ENCODE measurements at places on chromosomes 1 and 21. TPM values are rescaled to one million over a fixed set of nuclear protein-coding genes. Genes with fewer than 3 reads are reported as not detected.

TYW3 gene
- total RNA-seq: 9.6 TPM

TENT5C gene
- total RNA-seq: 1.9 TPM

CTSS gene
- 51.7 TPM for total RNA-seq

SNRPE gene
- total RNA-seq: 55.8 TPM

TMEM269 gene
- total RNA-seq: under 0.01 TPM

LRRC71 gene
- 0.13 TPM for total RNA-seq

WDR64 gene
- not detected for total RNA-seq

TFF3 gene
- 290 TPM for total RNA-seq

RNU1-3 gene
- under 0.01 TPM for total RNA-seq

SPRR2F gene
- total RNA-seq: not detected

CNIH4 gene
- 117 TPM for total RNA-seq

CD1E gene
- not detected for total RNA-seq

GRIK3 gene
- not detected for total RNA-seq

AVPR1B gene
- total RNA-seq: not detected

E2F2 gene
- total RNA-seq: 1.9 TPM

MANEAL gene
- total RNA-seq: 1.6 TPM

EDN2 gene
- not detected for total RNA-seq

GLRX2 gene
- total RNA-seq: 2.3 TPM

TRNAU1AP gene
- 20.7 TPM for total RNA-seq

HTR6 gene
- 0.13 TPM for total RNA-seq

IL10 gene
- not detected for total RNA-seq

KCND3 gene
- total RNA-seq: 0.13 TPM

KPRP gene
- not detected for total RNA-seq

OR2L2 gene
- not detected for total RNA-seq

CLDN17 gene
- not detected for total RNA-seq

F13B gene
- not detected for total RNA-seq

SGIP1 gene
- 45.4 TPM for total RNA-seq

RHD gene
- total RNA-seq: 0.13 TPM

KIF14 gene
- 2.1 TPM for total RNA-seq

CD1B gene
- total RNA-seq: not detected

ADAMTS5 gene
- total RNA-seq: 1.4 TPM

NR1I3 gene
- total RNA-seq: not detected

PGLYRP3 gene
- not detected for total RNA-seq

MIXL1 gene
- total RNA-seq: 0.13 TPM

OR10J1 gene
- total RNA-seq: not detected

PDC gene
- total RNA-seq: not detected

LYPD8 gene
- total RNA-seq: not detected

Data from dermis microvascular lymphatic vessel endothelial cell (primary cell).